ENCODE measurements at places on chromosomes 11 and 22. TPM values are rescaled to one million over a fixed set of nuclear protein-coding genes. Genes with fewer than 3 reads are reported as not detected.

The SCT gene
- not detected for total RNA-seq

The ABTB2 gene
- 14.2 TPM for total RNA-seq

The PPFIA1 gene
- 60.6 TPM for total RNA-seq

The LPXN gene
- 10.1 TPM for total RNA-seq

The NNMT gene
- total RNA-seq = 919 TPM

The DEAF1 gene
- total RNA-seq = 22.6 TPM

The TMEM121B gene
- 0.09 TPM for total RNA-seq

The BIK gene
- not detected for total RNA-seq

The ELMOD1 gene
- 2.8 TPM for total RNA-seq

The DYNC2H1 gene
- total RNA-seq = 55.8 TPM

The OR6A2 gene
- total RNA-seq = 0.30 TPM

Data from smooth muscle cell of the umbilical artery (primary cell).